Aorta (tissue), 5 donors: ENCODE measurements at places on chromosomes 11 and 22. TPM values are rescaled to one million over a fixed set of nuclear protein-coding genes. Genes with fewer than 3 reads are reported as not detected.

The TBX10 gene
- total RNA-seq = not detected

The MS4A4A gene
- 67.0 TPM for total RNA-seq

The POGLUT3 gene
- total RNA-seq = 42.6 TPM

GRCh38 chr22:47811971-47812370, 1049.5 kb downstream of the TBC1D22A start:
- no peak for DNase-seq

DNA sequence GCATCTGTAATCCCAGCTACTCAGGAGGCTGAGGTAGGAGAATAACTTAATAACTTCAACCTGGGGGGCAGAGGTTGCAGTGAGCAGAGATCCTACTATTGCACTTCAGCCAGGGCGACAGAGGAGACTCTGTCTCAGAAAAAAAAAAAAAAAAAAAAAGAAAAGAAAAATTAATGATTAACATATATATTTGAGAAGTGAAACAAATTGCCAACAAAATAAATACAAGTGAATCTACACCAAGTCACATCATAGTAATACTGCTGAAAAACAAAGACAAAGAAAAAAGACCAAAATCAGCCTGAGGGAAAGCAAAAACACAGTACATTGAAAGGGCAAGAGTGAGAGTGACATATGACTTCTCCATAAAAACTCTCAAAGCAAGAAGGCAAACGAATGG, 123.7 kb downstream of the CASP12 start:
- DNase-seq = no peak

DNA sequence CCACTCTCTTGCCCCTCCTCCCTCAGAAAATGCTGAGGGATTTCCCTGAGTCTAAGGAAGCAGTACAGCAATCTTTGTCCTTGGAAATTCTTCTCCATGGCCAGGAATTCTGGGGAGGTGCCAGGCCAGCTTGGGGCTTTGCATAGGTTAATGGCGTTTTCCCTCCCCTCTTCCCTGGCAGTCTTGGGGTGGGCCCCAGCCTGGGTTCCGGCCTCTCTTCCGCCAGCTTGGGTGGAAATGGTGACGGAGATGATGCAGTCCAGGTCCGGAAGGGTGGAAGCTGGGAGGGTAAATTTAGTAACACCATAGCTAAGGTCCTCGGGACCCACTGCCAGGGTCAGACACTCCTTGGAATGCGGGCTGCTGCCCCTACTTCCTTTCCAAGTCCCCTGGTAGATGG, 5.0 kb downstream of the PHLDB1 start:
- peak; percentile 66 for DNase-seq
